NCI-H1105 (cell line): ENCODE measurements at places on chromosomes 13 and 19.

GRCh38 chr13:32428581-32429432 is 877 bp upstream of the N4BP2L1 start:
- DNase-seq: no peak

GRCh38 chr19:9156304-9156703 is 16.1 kb downstream of the ZNF317 start:
- no peak for DNase-seq

DNA sequence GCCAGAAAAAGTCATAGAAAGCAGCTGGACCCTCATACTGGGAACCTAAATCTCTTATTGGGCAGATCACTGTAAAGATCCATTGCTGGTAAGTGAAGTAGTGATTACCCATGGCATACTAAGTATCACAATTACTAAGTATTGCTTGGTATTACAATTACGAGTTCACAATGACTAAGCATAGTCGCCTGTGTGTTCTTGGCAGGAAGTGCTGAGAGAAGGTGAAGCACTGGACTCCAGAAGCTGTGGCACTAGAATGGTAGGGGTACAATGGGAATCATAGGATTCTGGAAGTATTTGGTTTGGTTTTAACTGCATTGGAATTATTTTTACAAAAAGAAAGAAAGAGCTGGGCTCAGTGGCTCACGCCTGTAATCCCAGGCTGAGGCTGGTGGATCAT is 20.3 kb downstream of the LGALS16 start:
- DNase-seq: no peak

DNA sequence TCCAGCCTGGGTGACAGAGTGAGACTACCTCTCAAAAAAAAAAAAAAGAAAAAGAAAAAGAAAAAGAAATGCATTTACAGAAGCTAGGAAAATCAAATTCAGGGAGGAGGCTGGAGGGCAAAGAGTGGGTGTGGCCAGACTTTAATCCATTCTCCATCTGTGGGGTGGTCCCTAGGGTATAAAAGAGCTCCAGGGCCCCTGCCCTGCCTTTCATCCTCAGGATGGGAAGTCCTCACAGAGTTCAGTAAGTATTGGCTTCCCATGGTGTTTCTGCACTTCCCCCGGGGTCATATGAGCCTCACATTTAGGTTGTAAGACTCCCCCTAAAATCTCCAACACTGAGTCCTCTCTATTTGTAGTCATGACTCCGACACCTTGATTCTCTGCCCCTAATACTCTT is 33.0 kb downstream of the DPRX start:
- DNase-seq: no peak

GRCh38 chr19:19457671-19458070 is 52.2 kb downstream of the GATAD2A start:
- DNase-seq: no peak

DNA sequence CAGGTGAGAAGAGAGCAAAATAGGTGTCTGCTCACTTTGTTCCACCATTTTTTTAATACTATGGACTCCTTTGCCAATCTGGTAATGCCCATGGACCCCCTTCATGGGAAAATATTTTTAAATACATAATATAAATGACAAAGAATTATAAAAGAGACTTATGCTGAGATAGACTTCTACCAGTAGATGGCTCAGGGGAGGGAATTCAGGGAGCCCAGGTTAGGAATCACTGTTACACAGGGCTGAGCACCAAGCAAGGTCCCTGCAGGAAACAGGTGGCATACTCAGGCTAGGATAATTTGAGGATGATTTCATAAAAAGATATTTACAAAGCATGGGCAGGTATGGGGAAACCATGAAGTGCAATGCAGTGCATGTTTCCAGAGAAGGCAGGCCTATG is 525.9 kb downstream of the FGF9 start:
- DNase-seq: no peak

- DNase-seq: no peak
Observed at GRCh38 chr19:28632371-28633080, 580.4 kb downstream of the UQCRFS1 start.

GRCh38 chr19:30023330-30023729 is 81.3 kb downstream of the URI1 start:
- DNase-seq: no peak

DNA sequence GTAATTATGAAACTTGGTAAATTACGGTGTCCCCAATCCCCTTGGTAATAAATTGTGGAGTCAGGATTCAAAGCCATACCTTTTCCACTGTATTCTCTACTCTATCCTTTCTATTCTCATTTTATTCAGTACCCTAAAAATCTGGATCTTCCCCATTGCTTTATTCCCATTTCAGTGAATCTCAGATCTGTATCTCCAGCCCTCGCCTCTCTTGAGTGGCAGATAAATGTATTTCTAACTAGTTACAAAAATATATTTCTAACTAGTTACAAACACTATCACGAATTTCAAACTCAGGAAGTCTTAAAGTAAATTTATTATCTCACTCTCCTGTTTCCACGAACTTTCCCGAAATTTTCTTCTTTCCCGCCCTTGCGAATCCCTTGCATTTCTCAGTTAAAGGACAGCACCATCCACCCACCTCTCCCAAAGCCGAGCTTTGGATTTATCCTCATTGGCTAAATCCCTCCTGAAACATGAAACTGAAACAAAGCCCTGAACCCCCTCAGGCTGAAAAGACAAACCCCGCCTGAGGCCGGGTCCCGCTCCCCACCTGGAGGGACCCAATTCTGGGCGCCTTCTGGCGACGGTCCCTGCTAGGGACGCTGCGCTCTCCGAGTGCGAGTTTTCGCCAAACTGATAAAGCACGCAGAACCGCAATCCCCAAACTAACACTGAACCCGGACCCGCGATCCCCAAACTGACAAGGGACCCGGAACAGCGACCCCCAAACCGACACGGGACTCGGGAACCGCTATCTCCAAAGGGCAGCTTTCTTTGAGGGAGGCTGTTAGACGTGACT is 164.3 kb upstream of the PABPC3 start:
- no peak for DNase-seq

DNA sequence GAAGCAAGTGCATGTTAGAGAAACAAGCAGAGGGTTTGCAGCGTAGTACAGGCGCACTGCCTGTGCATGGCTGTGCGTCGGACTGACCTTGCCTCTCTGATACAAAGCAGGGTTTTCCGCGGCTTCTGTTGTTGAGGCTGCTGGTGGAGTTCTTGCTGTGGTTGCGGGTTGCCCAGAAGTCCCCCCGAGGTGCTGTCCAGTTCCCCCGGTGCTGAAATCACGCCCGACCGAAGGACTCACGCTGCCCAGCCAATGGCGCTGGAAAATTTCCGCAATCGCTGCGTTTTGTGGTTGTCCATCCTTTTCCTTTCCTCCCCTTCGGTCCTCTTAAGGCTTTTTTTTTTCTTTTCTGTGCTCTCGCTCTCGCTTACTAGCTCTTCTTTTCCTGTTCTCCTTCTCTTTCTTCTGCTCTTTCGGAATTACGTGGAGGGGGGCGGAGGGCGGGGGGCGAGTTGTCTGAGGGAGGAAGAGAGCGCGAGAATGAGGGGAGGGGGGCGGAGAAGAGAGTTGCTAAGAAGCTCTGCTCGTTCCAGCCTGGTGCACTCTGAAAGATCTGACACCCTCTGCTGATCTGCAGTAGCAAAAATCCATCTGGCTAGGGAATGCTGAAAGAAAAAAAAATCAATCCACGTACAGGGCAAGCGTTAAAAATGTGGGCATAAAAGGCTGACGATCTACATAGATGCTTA is at the start of gene SLITRK1:
Gene SLITRK1, minus strand, starts transcription at position 558 of the 689 bp plus-strand sequence. CDS start 967 bp downstream, outside the sequence.
- DNase-seq: no peak

GRCh38 chr13:99648066-99648665 is 146.9 kb downstream of the TM9SF2 start:
- no peak for DNase-seq

- DNase-seq: no peak
Observed at GRCh38 chr19:39141929-39142328, 16.3 kb downstream of the PAK4 start.

- no peak for DNase-seq
Observed at GRCh38 chr19:38831142-38831605, 420 bp downstream of the ECH1 start.

DNA sequence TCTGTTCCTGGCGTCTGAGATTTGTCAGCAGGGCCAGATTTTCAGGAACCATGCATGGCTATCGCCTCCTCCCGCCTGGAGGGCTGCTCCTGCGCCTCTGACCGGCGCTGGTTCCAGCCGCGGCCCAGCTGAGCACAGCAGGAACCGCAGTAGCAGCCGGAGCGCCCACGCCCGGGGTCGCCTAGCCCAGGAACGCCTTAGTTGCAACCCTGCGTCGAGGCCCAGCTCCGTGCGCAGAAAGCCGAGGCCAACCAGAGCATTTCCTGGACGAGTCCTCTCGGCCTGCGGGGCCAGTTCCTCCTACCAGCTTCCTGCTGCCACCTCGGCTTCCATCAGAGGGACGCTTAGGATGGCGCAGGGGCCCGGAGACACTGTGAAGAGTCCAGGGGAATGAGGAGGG is 74.9 kb downstream of the ZNF492 start:
- no peak for DNase-seq

DNA sequence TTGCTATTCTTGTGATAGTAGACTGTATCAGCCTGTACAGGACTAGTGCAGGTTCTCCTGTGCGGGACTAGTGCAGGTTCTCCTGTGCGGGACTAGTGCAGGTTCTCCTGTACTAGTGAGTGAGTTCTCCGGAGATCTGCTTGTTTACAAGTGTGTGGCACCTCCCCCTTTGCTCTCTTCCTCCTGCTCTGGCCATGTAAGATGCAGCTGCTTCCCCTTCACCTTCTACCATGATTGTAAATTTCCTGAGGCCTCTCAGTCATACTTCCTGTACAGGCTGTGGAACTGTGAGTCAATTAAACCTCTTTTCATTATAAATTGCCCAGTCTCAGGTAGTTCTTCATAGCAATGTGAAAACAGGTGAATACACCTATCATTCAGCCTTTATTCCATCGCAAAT is 289.6 kb downstream of the TEX29 start:
- no peak for DNase-seq

- DNase-seq: no peak
Observed at GRCh38 chr13:104461049-104461448, 1394.8 kb upstream of the SLC10A2 start.

DNA sequence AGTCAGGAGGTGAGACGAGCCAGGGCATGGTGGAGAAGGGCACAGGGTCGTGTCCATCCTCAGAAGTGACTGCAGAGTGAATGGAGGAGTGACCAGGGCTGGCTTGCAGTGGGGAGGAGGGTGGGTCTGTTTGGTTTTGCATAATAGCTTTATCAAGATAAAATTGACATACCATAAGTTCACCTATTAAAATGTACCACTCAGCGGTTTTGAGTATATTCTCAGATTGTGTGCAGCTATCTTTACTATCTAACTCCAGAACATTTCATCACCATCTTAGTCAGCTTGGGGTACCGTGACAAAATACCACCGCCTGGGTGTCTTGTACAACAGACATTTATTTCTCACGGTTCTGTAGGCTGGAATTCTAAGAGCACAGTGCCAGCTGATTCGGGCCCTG is 13.2 kb downstream of the ZNF8 start:
- no peak for DNase-seq
